Naive thymus-derived CD4-positive, alpha-beta T cell (primary cell): ENCODE measurements at places on chromosomes 11 and 22. TPM values are rescaled to one million over a fixed set of nuclear protein-coding genes. Genes with fewer than 3 reads are reported as not detected.

The ZNF280A gene
- polyA plus RNA-seq, result not detected

The IMMP1L gene
- 52.4 TPM for polyA plus RNA-seq

The CDON gene
- 0.24 TPM for polyA plus RNA-seq

The FDXACB1 gene
- polyA plus RNA-seq, result 6.9 TPM

The GGTLC3 gene
- not detected for polyA plus RNA-seq

The FAM227A gene
- not detected for polyA plus RNA-seq

The NRXN2 gene
- not detected for polyA plus RNA-seq

The BTBD18 gene
- polyA plus RNA-seq, result 0.56 TPM

The ACR gene
- not detected for polyA plus RNA-seq

The LRRC74B gene
- polyA plus RNA-seq, result not detected

The TCN1 gene
- polyA plus RNA-seq, result not detected

The P2RX3 gene
- polyA plus RNA-seq, result not detected

The BCO2 gene
- not detected for polyA plus RNA-seq

The P2RY2 gene
- not detected for polyA plus RNA-seq

The TRMT112 gene
- 613 TPM for polyA plus RNA-seq

The BEST1 gene
- 1.4 TPM for polyA plus RNA-seq

The TYR gene
- polyA plus RNA-seq, result not detected

The OR51E2 gene
- polyA plus RNA-seq, result not detected

The ARL14EP gene
- polyA plus RNA-seq, result 70.9 TPM

The CPT1B gene
- 0.32 TPM for polyA plus RNA-seq

The MCAM gene
- polyA plus RNA-seq, result 0.26 TPM

The FOXRED2 gene
- polyA plus RNA-seq, result 5.6 TPM

The OR8G1 gene
- polyA plus RNA-seq, result not detected

The ADAMTS8 gene
- polyA plus RNA-seq, result not detected
